ENCODE measurements at places on chromosomes 2 and 18. TPM values are rescaled to one million over a fixed set of nuclear protein-coding genes. Genes with fewer than 3 reads are reported as not detected.

GRCh38 chr18:9869715-9870430 lies 15.9 kb upstream of the TXNDC2 start:
- peak; percentile 85 for DNase-seq

DNA sequence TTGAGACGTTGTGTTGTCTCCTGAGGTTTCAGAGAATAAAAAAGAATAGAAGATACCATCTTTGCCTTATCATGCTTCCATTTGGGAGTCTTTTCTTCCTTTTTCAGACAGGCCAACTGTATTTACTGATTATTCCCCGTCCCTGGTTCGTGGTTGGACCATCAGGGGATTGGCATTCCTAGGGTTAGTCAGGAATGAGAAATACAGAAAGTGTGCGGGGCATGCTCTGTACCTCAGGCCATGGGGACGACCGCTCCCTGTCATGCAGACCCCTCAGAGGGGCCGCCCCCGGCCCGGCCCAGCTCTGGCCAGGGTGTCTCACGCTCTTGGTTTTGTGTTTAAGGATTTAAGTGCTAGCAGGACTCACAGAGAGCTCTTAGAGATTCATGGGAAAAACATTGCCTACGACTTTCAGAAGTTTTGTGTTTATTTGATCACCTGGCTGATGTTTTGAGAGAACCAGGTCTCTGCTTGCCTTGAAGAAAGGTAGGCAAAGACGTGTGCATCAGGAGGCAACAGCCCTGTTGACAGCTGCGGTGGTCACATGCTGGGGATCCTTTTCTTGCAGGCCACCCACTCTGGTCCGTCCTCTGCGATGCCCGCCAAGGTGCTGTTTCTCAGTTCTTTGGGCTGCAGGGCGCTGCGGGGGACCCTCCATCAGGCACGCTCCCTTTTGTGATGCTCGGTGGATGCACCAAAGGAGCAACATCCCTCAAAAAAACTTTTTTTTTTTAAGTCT lies 317.8 kb downstream of the AGAP1 start:
- DNase-seq, result no peak

DNA sequence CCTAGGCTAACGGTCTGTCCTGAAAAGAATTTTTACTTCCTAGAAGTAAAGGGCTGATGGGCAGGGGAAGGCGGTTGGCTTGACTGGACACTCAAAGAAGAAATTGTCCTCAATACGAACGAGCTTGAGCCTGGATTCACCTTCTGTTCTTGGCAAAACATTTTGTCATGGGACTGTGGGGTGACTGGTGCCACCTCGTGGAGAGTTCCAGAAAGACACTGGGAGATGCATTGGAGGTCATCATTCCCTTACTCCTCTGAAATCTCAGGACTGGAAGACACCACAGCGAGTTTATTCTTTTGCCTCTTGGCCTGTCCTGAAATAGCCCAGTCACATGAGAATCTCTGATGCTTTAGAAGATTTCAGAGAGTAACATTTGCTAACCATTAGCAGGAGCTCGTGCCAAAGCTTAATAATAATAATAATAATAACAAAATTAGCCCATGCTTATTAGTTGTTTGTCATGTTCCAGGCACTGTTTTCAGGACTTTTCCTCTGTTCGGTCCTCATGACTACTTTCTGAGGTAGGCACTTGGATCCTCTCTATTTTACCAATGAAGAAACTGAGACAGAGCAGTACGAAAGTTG lies 44.5 kb downstream of the TMEM182 start:
- peak; percentile 60 for DNase-seq

GRCh38 chr2:19936203-19936602 lies 34.4 kb upstream of the TTC32 start:
- DNase-seq, result no peak

Gene CFC1
- total RNA-seq, result not detected

Gene PROC
- 1.3 TPM for total RNA-seq

Gene CXCR2
- total RNA-seq, result not detected

Gene SGPP2
- not detected for total RNA-seq
